ENCODE measurements at places on chromosomes 6 and 20.

GRCh38 chr20:60255415-60255814 lies 297.2 kb downstream of the CDH26 start:
- DNase-seq: peak; percentile 8

DNA sequence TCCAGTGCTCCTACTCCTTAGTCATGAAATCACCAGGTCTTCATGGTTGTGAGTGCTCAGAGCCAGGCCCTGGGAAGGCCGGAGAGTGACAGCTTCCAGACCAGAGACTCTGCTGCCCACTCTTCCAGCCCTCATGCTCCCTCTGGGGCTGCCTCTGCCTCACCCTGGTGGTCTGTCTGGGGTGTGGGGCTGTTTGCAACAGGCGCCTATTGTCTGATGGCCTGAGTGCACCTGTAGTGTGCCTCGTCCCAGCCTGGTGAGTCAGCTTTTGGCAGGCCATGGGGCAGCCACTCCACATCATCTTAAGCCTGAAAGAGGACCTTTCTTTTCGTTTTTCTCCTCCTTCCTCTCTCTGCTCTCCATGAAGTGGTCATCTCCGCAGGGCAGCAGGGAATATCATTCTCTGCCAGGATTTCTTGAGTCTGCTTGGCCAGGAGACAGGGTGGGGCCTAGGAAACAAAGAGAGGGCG lies 173.8 kb downstream of the VEGFA start:
- no peak for DNase-seq

- no peak for DNase-seq
Measured at GRCh38 chr6:154617175-154617574, 106.7 kb upstream of the CNKSR3 start.

GRCh38 chr6:9851541-9852380 lies 563.1 kb downstream of the TFAP2A start:
- DNase-seq: no peak

DNA sequence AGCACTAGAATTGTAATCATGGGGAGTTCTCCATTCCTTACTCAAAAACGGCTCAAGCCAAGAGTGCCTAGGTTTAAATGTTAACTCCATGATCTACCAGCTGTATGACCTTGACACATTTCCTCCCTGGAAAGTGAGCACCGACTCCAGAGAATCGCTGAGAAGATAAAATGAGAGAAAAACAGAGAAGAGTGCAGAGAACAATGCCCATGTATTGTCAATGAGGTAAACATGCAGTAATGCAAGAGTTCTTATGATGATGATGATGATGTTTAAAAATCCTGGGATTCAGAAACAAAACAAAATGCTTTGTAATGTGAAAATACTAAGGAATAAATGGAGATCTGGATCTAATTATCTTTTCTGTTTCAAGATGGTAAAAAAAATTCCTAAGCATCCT lies 64.8 kb upstream of the BEND6 start:
- DNase-seq: no peak

DNA sequence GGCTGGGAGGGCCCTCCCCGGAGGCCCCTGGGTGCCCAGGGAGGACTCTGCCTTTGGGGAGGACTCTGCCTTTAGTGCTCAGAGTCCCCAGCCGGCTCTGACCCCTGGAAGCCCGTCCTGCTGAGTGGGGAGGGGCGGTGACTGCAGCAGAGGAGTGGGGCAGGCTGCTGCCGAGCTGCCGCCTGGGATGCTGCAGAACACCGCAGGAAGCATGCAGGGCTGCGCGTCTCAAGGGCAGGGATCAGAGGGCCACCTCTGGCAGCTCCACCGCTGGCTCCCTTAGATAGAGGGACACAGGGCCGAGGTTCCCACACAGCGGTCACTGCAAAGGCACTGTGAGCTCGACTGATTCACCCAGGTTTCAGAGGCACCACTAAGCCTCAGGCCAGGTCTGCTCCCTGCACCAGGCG lies 82.2 kb upstream of the GATA5 start:
- no peak for DNase-seq

DNA sequence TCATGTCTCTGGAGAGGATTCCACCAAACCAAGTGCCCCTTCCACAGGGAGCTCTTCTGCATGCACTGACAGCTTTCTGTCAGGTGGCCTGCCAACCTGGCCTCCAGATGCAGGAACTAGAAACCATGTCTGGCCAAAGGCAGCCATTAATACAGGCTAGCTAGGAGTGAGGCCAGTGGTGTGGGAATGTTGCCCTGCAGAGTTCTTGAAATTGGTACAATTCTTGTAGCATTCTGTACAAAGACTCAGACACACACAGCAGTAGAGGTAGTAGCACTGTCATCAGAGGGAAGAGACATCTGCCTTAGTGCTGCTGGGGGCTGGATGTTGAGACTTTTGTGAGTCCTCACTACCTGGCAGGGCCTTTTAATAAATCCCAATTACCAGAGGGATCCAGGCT lies 48.8 kb downstream of the RNF24 start:
- DNase-seq: no peak

GRCh38 chr6:20367743-20368485 lies 33.8 kb upstream of the E2F3 start:
- no peak for DNase-seq
